ENCODE measurements at places on chromosomes 7 and 10.

DNA sequence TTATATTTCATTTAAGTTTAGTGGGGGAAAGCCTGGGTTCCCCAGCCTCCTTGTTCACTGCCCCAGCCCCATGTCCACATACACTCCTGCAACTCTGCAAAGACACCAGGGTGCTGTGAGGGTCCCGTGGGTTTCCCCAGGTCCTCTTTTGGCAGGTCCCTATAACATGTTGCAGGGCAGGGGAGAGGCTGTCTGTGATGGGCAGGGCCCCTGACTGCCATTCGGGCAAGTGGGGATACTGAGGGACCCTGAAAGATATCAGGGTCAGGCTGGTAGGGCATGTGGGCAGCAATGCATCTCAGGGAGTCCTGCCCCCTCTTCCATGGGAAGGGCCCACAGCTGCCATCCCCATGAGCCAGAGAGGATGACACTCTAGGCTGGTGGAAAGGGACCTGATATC is 28.4 kb downstream of the RASGEF1A start:
- no peak for DNase-seq

- no peak for DNase-seq
Measured at GRCh38 chr10:6721480-6721879, 141.4 kb upstream of the PRKCQ start.

- DNase-seq, result no peak
Measured at GRCh38 chr7:32535162-32535702, 39.9 kb downstream of the AVL9 start.

DNA sequence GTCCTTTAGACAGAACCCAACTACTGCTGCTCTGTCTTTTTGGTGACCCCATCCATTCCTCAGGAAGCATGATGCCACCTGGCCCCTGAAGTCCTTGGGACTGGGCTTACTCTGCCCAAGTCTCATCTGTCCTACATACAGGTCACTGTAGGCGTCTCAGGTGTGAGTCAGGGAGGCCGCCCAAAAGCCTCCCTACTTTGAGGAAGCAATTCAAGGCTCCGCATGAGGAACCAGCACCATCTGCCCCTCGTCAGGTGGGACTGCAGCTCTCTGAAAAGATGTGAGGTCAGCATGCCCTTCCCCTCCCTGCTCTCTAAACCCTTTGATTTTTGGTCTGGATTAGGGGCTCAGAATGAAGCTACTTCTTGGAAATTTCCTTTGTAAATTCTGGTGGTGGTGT is 354.8 kb downstream of the CXCL12 start:
- no peak for DNase-seq

GRCh38 chr7:88539518-88539917 is 220.0 kb upstream of the ZNF804B start:
- DNase-seq, result no peak

DNA sequence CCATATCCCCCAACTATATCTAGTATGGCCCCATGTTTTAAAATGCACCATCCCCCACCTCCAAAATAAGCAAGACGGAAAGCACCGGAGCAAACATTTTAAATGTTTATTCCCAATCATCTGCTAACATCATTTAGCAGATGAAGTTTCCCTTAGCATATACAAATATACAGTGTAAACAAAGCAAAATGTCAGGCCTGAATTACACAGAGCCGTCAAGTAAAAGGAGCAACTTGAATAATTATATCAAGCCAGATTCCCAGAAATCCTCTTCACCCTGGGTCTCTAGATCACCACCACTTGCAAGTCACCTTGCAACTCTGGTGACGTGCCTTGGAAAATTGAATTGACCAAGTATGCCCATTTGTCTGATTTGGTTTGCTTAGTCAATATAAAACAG is 91.6 kb upstream of the COL1A2 start:
- DNase-seq, result no peak

DNA sequence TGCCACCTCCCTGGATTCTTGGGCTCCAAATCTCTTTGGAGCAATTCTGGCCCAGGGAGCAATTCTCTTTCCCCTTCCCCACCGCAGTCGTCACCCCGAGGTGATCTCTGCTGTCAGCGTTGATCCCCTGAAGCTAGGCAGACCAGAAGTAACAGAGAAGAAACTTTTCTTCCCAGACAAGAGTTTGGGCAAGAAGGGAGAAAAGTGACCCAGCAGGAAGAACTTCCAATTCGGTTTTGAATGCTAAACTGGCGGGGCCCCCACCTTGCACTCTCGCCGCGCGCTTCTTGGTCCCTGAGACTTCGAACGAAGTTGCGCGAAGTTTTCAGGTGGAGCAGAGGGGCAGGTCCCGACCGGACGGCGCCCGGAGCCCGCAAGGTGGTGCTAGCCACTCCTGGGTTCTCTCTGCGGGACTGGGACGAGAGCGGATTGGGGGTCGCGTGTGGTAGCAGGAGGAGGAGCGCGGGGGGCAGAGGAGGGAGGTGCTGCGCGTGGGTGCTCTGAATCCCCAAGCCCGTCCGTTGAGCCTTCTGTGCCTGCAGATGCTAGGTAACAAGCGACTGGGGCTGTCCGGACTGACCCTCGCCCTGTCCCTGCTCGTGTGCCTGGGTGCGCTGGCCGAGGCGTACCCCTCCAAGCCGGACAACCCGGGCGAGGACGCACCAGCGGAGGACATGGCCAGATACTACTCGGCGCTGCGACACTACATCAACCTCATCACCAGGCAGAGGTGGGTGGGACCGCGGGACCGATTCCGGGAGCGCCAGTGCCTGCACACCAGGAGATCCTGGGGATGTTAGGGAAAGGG is 913 bp downstream of the NPY start:
- DNase-seq, result no peak

- DNase-seq, result no peak
Measured at GRCh38 chr10:119997429-119997828, 104.9 kb downstream of the SEC23IP start.

- no peak for DNase-seq
Measured at GRCh38 chr10:131259535-131259934, 52.0 kb downstream of the TCERG1L start.

DNA sequence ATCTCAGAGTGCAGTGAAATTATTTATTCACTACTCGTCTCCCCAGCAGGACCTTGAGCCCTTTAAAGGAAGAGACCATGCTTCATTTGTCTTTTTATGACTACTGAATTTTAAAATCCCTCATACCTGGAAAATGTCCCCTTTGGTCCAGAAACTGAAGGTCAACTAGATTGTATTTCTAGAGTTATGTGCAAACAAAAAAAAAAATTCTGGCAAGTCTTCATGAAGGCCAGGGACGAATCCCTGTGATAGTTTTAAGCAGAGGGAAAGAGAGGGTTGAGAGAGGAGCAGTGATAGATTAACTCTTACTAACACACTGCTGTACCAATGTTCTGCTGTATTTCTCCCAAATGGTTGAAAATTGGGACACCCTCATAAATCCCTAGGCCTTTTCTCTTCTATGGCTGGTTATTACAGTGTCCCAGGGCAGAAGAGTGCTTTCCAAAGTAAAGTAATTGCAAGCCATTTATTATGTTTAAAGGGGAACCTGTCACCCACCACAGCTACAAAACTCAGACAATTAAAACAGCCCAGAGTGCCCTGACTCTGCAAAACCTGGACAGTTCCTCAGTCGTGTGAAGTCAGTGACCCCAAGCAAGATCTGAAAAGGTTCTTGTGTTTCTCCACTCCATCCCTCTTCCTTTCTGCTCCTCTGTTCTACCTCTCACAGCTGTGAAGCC is 182.8 kb upstream of the AOAH start:
- DNase-seq, result no peak

DNA sequence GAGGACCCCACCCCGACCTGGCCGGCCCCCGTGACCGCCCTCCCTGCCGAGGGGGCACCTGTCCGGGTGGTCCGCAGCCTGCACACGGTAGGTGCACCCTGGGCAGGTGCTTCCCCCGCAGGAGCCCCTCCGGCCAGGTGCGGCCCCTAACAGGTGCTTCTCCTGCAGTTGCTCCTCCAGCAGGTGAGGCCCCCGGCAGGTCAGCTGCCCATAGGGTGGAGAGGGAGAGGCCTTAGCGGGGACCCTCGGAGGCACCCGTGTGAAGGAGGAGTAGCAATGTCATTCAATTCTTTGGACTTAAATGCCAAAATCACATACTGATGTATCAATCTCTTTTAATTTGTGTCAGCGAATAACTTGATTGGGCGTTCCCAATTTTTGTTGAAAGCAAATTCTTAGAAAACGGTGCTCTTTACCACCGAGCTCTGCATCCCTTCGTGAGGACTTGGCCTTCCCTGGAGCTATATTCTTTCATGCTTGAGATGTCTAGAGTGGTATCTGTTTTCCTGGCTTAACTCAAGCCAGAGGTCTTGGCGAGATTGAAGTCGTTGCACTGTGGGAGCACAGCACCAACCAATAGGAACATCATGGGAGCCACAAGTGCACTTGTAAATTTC is 738 bp upstream of the NCAPG2 start:
- no peak for DNase-seq

GRCh38 chr10:51244309-51244708 is 170.0 kb downstream of the PRKG1 start:
- no peak for DNase-seq

GRCh38 chr10:60099998-60100747 is 193.8 kb upstream of the CCDC6 start:
- no peak for DNase-seq

All from stimulated activated CD8-positive, alpha-beta memory T cell treated with anti-CD3 and anti-CD28 coated beads, Interleukin-7, amount 100 ng/mL, for 1 hour (primary cell).